ENCODE measurements at places on chromosomes 2 and 18. TPM values are rescaled to one million over a fixed set of nuclear protein-coding genes. Genes with fewer than 3 reads are reported as not detected.

The RGPD3 gene
- 0.16 TPM for total RNA-seq

The CRYGD gene
- total RNA-seq = not detected

The PRKAG3 gene
- not detected for total RNA-seq

The CCDC148 gene
- 0.35 TPM for total RNA-seq

The POTEF gene
- not detected for total RNA-seq

The FTCDNL1 gene
- total RNA-seq = 3.2 TPM

The C1GALT1C1L gene
- total RNA-seq = 2.2 TPM

The ALLC gene
- total RNA-seq = 0.11 TPM

The IL1R1 gene
- total RNA-seq = 41.1 TPM

The RAB6C gene
- total RNA-seq = not detected

The DSC2 gene
- total RNA-seq = 1.0 TPM

The PGAP1 gene
- total RNA-seq = 1.7 TPM

The ABCG5 gene
- not detected for total RNA-seq

The ATP6V1B1 gene
- total RNA-seq = 1.8 TPM

The OXER1 gene
- not detected for total RNA-seq

The GPR39 gene
- 5.9 TPM for total RNA-seq

The DYSF gene
- 0.75 TPM for total RNA-seq

The ITPRID2 gene
- 38.0 TPM for total RNA-seq

The CD226 gene
- total RNA-seq = 0.15 TPM

The RND3 gene
- total RNA-seq = 43.7 TPM

The GALR1 gene
- not detected for total RNA-seq

The CNRIP1 gene
- 2.3 TPM for total RNA-seq

The ANKRD29 gene
- total RNA-seq = 17.6 TPM

The HSPE1 gene
- 592 TPM for total RNA-seq

The SPATA3 gene
- not detected for total RNA-seq

The CCNYL1 gene
- 19.1 TPM for total RNA-seq

The CTNNA2 gene
- total RNA-seq = 0.33 TPM

The IL36B gene
- not detected for total RNA-seq

The IL36RN gene
- 0.12 TPM for total RNA-seq

Data from A549 treated with dexamethasone at 1 μM for 4 hours (cell line).